NCI-H1436 (cell line): ENCODE measurements at places on chromosomes 5 and 9.

DNA sequence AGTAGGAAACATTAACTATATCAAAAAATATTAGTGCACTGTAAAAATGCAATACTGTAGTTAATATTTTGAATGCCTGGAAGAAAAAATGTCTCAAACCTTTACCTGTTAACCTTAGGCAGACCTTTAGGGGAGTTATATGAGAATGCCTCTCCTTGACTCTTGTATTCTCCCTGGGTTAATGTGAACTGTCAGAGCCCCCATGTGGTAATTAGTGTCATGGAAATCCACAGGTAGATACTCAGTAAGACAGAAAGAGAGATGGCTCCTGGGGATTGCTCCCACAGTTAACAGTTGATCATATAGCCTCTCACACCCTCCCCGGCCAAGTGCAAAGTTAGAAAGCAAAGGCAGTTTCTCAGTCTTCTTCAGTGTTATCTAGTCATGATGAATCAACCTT lies 742.8 kb downstream of the NR2F1-AS1 start:
- no peak for DNase-seq

- no peak for DNase-seq
Observed at GRCh38 chr5:75167345-75167744, 69.3 kb downstream of the ANKRD31 start.

GRCh38 chr5:115267617-115268016 lies 4.9 kb upstream of the PGGT1B start:
- DNase-seq = no peak

- DNase-seq = no peak
Observed at GRCh38 chr9:124291801-124292396, 34.1 kb downstream of the NEK6 start.
